ENCODE measurements at places on chromosomes 16 and 17. TPM values are rescaled to one million over a fixed set of nuclear protein-coding genes. Genes with fewer than 3 reads are reported as not detected.

GRCh38 chr16:86580063-86580790 is 1.9 kb downstream of the FOXL1 start:
- no peak for DNase-seq

DNA sequence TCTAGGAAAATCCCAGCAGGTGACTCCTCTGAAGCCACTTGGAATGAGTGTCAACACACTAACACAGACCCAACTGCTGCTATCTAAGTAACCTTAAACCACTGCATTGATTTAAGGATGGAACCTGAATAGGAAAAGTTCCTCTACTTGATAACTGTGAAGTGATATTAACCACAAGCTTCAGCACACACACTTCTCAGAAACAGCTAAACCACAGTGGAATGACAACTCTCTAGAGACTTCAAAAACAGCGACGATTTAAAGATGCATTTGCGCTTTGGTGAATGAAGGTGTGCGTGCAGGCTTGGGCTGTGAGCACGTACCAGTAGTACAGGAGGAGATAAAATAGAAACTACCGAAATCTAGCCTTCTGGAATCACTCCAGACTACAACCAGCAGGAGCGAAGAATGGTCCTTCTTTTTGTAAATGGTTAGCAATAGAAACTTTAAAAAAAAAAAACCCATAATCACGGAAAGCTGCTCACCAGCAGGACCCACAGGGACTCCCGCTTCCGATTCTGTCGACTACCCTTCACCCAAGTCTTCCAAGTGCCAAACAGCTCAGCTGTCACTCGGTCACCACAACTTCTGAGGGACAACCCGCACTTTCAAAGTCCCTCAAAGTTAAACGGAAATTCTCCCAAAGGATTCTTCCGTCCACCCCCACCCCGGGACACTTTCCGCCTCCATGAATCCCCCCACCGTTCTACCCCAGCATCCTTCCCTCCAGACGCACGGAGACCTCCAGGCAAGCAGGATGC is 137.7 kb upstream of the CORO6 start:
- peak; percentile 18 for DNase-seq

DNA sequence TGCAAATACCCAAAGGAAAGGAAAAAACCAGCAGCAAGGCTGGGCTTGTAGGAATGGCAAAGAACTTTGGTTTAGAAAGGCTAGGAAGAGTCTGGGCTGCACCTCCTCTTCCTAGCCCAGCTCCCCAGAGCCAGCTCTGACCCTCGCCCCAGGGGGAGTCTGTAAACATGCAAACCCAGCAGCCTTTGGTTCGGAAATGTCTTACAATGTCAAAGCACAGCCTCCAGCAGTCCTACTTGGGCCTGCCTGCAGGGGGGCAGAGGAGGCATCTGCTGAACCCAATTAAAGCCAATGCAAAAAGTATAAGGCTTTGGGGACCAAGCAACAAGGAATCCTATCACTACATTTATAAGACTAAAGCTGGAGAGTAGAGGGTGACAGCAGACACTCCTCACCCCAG is 5.0 kb upstream of the FTSJ3 start:
- no peak for DNase-seq

GRCh38 chr16:85193115-85193493 is 80.8 kb upstream of the CIBAR2 start:
- DNase-seq = no peak

Gene KRTAP9-3
- not detected for polyA plus RNA-seq

Gene SMIM22
- polyA plus RNA-seq = not detected

Gene GFOD2
- polyA plus RNA-seq = 16.1 TPM

Gene OR1A1
- polyA plus RNA-seq = not detected

GRCh38 chr16:55330781-55331647 is 7.0 kb downstream of the IRX6 start:
- DNase-seq = no peak

- DNase-seq = no peak
These were observed 29.5 kb upstream of the GSE1 start for GRCh38 chr16:85583491-85584181.

GRCh38 chr16:46728806-46729205 is 19.3 kb downstream of the MYLK3 start:
- no peak for DNase-seq

DNA sequence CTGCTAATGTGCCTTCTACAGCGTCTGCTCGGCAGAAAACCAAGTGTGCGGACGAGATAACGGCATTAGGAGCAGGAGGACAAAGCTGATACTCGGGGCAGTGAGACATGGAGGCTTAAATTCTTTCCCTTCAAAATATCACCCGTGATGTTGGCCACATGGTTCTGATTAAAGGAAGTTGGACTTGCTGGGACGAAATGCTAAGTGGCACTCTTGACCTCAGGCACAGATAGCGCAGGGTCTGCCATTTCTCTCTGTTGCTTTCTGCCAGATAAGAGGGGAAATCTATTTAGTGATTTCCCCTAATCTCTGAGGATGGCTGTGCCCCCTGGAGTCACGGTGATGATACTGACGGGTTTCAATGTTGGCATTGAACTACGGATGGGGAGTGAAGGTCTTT is 509.6 kb upstream of the EEF2KMT start:
- no peak for DNase-seq

GRCh38 chr16:58497935-58498334 is 2.0 kb upstream of the NDRG4 start:
- no peak for DNase-seq

DNA sequence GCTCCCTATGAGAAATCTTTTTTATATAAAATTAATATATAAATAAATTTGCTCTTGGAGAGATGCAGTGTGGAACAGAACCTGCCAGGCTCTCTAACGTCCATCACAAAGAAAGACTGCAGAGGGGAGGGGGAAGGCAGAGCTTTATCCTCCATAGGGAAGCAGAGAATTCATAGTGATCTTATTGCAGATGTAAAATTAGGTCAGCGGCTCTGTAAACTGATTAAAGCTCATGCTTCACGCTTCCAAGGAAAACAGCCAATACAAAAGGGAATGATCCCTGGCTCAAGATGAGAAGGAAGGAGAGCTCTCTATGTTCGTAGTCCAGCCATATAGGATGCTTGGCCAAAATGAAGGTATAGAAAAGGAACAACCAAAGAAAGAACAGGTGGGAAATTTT is 532.3 kb upstream of the PSMD7 start:
- DNase-seq = no peak

DNA sequence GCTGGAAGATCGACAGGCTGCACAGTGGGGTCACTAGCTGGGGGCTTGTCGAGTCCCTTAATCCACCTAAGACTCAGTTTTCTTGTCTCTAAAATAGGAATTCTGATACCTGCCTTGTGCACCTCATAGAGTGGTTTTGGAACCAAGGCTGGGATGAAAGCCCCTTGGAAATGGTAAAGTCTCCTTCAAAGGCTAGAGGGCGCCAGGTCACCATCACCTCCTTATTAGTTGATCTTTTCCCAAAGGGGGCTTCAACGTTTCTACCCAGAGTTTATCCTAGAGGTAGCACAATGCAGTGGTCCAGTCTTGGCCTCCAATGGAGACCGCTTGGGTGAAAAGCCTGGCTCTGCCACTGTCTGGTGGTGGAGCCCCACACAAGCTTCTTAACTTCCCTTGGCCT is 158.2 kb downstream of the AIPL1 start:
- no peak for DNase-seq
